ENCODE measurements at places on chromosomes 2 and 18.
A peak's percentile ranks its signal among the peaks of the same experiment; 100 is the strongest.

GRCh38 chr2:129812071-129812470 is 167.4 kb upstream of the RAB6C start:
- no peak for DNase-seq

- no peak for DNase-seq
These were observed 13.7 kb downstream of the VAPA start for GRCh38 chr18:9927392-9928063.

GRCh38 chr2:191892391-191892790 is 45.5 kb upstream of the CAVIN2 start:
- DNase-seq: no peak

DNA sequence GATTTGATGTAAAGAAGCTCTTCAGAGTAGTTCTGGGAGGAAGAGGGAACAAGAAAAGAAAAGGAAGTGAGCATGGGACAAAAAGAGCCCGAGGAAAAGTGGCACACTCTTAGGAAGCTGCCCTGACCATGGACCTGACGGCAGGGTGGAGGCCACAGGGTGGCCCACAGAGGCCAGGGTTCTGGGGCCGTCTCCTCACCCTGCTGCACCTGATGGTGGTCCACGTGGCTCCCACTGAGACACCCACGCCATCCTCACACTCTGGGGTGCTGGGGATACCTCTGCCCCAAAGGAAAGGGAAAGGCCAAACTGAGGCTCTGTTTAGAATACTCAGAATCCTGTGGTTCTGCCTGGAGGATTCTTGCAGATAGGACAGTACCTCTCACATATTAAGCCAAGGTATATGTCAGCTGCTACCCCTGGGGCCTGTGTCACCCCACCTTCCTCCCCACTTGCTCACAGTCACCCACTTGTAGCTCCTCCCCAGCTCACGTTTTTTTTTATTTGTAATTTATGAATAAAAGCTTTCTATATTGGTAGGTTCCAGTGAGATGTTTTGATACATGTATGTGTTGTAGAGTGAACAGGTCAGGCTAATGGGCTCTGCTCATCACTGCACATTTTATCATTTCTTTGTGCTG is 171.1 kb downstream of the LDLRAD4 start:
- DNase-seq: no peak

GRCh38 chr18:6782861-6783260 is 53.3 kb downstream of the ARHGAP28 start:
- DNase-seq: no peak

DNA sequence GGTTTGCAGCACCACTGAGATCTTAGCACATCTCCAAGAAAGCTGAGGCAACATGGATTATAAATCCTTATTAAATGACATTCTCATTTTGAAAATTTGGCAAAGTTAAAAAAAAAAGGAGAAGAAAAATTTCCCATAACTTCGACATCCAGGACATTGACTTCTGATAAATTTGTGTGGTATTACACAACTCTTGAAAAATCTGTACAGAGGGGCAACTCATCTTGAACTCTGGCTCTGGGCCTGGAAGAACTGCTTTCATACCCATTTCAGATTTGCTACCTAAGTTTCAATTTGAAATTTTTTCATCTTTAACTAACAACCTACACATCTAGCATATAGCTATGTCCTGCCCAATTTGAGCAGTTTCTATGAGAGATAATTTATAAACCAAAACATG is 118.0 kb upstream of the UGP2 start:
- no peak for DNase-seq

DNA sequence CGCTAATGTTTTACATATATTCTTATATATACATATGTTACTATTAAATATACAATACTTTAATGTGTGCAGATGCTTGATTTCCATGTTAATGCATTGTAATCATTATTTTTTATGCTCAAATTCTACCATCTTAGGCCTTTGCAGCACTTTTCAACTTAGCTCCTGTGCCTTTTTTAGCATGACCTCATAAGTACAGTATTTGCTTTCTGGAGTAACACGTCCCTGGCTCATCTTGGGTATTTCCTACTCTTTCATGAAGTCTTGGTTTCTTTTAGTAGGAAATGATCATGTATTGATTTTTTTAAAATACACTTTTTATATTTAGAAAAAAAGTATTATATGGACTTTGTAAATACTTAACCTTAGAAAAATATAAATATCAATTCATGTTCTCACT is 36.5 kb downstream of the CAB39 start:
- no peak for DNase-seq

GRCh38 chr2:129710670-129711495 is 268.6 kb upstream of the RAB6C start:
- DNase-seq: no peak

DNA sequence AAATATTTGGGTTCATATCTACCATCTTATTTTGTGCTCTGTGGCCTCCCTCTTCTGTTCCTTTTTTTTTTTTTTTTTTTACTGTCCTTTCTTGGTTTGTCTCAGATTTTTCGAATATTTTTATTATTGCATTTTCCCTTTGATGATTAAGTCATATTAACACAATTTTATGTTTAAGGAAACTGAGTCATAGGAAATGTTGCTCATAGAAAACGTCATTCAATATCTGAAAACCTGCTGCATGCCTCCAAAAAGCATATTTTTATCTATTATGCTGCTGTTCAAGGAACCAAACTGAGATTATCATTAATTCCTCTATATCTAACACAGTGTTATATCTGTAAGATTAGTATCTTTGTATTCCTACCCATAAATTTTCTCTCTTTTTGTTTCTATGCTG is 614.3 kb upstream of the SLC8A1 start:
- DNase-seq: no peak

- DNase-seq: no peak
These were observed 46.8 kb upstream of the DNMT3A start for GRCh38 chr2:25388491-25388890.

DNA sequence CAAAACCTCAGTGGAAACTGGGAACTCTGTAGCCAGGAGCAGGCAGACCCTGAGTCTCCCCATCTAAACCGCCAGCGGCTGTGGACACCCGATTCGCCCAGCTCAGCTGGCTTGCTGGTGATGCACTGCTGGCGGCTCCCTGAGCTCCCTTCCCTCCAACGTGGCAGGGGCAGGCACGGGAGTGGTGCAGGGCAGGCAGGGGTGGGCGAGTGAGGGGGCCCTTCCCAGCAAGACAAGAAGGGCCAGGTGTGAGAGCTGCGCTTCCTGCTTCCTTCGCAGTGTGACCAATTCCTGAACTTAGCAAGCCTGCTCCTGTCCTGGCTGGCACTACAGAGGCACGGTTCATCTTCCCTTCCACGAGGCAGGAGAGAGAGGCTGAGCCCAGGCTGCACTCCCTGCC is 12.3 kb upstream of the SEMA4C start:
- no peak for DNase-seq

DNA sequence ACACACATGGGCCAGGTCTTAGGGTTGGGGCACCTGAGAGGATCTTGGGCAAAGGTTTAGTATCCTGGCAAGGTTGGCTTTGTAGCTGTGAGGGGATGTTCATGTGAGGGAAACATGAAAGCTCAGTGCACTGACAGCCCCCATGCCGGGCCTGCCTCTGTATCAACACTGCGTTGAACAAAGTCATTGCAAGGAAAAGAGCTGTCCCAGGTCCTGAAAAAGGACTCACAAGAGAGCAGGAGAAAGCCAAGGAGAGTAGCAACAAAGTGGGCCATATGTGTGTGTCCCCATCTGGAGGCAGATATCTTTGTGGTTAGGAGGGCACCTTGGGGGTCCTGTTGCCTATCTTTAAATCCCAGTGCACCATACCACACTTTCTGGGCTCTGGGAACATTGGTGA is 237.8 kb upstream of the THSD7B start:
- no peak for DNase-seq

- DNase-seq: no peak
These were observed 113.1 kb upstream of the WDR75 start for GRCh38 chr2:189327879-189328847.

DNA sequence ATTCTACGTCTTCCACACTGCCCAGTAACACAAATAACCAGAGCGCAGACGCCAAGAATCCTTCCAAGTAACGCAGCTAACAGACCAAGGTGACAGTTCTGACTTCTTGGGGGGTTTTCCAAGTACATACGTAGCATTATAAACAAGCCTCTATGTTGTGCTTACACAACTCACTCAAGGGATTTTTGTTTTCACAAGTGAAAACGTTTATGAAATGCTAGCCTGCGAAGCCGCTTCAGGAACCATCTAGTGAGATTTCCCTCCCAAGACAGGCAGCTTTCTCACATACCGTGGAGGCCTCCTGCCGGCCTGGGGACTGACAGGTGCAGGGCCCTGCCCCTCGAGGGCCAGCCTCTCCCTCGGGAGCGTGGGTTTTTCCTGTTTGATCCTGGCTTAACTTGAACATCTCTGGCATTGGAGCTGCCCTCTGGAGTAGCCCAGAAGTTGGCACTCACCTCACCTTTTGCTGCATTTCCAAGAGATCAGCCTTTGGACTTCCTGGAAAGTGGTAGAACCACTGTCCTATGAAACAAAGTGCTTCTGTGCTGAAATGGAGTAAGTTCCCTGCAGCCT is 151.1 kb downstream of the MBP start:
- no peak for DNase-seq

DNA sequence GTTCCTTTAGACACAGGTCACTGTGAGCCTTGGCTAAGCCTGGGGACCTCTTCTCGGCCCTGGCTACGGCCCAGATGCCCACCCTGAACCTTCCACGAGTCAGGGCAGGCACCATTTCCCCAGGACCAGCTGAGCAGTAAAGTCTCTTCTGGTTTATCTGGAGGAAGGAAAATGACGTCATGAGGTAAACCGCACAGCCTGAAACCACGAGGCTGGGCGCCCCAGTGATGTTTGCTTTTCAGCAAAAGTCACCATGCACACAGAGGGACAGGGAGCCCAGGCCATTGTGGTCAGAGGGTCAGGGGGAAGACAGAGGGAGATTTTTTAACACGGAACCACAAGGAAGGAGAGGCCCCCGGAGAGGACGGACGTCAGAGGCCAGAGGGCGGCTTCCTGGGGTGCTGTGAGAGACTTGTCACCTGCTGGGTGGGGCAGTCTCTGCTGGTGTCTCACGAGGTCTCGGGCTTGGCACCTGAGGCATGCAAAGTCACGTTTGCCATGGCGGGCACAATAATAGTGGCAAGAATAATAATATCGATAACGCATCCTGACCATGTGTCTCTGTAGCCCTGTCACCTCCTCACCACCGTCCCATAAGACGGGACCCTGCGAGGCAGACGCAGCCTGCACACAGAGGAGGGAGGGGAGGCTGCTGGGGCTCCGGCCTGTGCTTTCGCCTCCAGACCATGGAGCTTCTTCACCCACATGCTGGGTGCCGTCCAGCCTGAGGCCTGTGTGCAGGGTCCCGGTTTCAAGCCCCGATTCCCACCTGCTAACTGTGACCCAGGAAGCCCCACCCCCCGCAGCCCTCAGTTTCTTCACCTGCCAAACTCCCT is 33.2 kb upstream of the FOSL2 start:
- DNase-seq: peak; percentile 41

DNA sequence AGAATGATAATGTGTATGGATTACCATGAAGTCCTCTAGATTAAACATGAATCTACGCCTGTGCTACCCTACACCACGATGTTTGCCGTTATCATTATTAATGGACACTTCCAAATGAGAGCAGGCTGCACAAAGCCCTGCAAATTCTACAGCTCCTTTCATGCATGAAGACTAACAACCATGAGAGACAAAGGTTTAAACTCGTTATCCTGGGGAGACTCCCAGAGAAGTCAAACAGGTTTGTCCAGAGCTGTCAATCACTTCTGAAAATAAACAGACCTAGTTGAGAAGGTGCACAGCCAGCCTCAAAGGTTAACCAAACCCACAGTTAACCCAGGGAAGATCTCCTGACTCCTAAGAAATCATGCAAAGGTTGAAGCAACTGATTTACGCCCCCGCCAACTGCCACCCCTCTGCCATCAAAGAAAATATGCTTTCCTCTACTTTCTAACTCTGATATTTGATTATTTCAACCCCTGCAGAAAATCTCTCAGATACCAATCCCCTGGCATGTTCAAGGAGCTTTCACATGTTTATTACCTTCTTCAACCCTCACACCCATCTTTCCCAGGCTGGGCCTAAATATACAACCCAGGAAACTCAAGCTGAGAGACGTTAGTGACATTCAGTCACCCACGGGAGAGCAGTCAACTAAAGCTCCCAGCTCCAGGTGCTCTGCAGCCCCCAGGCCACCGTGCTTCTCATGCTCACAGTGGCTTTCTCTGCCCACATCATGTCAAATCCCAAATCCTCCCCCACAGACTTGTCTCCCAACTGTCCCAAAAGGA is 35.9 kb downstream of the MYO5B start:
- no peak for DNase-seq

GRCh38 chr2:181354626-181355025 is 102.6 kb upstream of the ITGA4 start:
- DNase-seq: no peak

DNA sequence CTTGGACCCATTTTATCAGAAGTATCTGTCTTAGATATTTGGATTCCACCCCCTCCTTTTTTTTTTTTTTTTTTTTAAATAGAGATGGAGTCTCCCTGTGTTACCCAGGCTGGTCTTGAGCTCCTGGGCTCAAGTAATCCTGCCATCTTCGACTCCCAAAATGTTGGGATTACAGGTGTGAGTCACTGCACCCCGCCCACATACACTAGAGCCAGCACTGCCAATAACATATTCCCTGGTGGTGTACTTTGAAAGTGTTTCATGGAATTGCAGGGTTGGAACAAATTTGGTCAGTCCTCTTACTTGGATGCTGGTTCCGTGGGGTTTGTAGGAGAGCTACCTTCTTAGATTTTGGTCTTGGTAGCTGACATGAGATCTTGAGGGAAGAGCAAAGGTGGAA is 15.0 kb downstream of the PDCL3 start:
- no peak for DNase-seq

DNA sequence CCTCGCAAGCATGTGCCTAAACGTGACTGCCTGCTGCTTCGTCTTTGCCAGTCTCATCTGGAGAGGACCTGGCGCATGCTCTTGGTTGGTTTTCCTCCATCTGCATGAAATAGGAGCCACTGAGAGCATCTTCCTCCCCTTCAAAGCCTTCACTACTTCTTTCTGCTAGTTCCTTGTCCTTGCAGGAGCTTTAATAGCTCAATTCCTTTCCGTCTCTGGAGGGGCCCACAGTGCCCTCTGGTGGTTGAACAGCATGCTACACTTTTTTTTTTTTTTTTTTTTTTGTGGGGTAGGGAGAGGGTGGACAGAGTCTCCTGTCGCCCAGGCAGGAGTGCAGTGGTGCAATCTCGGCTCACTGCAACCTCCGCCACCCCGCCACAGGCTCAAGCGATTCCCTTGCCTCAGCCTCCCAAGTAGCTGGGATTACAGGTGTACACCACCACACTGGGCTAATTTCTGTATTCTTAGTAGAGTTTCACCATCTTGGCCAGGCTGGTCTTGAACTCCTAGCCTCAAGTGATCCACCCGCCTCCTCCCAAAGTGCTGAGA is 59.6 kb downstream of the SP110 start:
- DNase-seq: peak; percentile 34

Data from activated B cell treated with CpG ODN at 0.5 μM for 24 hours (primary cell).